Heart left ventricle (tissue), 16 donors: ENCODE measurements at places on chromosomes 7 and 10. TPM values are rescaled to one million over a fixed set of nuclear protein-coding genes. Genes with fewer than 3 reads are reported as not detected.
A peak's percentile ranks its signal among the peaks of the same experiment; 100 is the strongest.

The SPACDR gene
- 0.27 TPM for total RNA-seq

DNA sequence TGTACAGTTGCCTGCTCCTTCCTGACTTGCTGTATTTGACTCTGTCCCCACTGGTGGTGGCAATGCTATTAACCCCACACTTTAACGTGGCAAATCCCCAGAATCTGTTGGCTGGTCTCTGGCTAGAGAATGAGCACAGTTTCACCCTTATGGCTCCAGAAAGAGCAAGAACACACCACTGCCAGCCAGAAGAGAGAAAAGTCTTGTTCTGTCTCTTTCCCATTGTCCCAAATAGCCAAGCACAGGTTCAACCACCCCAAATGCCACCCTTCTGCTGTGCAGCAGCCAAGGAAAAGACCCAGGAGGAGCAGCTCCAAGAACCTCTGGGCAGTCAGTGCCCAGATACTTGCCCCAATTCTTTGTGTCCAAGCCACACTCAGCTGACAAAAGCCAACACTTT is 11.3 kb downstream of the SLC16A9 start:
- no peak for DNase-seq

The ITPRID1 gene
- not detected for total RNA-seq

- peak; percentile 77 for DNase-seq
These were observed 23.4 kb downstream of the MAD1L1 start for GRCh38 chr7:2209146-2209960.
